ENCODE measurements at places on chromosomes 16 and 17.

DNA sequence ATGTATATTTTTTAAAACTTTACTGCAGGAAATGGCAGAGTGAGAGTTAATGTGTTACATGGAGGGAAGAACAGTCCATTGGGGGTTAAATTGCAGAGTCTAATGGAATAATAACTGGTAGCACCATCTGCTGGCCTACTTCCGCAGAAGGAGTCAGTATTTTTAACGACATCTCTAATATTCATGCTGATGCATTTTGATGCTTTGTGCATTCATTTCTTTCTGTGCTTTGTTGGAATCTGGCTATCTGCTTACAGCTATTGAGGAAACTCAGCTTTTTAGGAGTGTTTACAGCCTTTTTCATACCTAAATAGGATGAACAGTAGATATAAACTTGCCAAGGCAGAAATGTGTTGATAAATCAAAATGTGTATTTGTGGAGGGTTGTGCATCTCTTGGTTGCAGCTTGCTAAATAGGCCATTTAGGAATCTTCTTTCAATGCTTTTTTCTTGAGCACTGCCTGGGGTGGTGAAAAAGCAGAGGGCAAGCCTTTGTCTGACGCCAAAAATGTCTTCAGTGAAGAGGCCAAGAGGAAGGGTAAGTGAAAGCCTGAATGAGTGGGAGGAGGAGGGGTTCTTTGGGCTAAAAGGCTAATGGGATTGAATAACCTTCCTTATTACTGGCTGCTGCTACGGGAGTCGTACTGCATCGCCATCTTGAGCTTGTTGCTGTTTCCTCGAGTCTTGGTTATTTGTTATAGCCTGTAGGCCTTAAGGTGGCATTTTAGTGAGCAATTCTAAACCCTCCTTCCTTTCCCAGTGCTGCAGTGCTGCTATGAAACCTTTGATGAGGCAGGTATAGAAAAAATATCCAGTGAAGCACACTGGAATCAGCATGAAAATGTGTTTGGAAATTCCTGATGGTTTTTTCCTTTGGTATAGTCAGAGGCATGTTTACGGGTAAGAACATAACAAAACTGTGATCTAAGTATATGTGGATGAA is 153.3 kb downstream of the CHD9 start:
- DNase-seq: peak; percentile 88

- no peak for DNase-seq
These were observed 7.5 kb upstream of the ITGAX start for GRCh38 chr16:31347445-31347844.

- DNase-seq: no peak
These were observed 132.3 kb upstream of the RBFOX1 start for GRCh38 chr16:7200320-7200719.

- no peak for DNase-seq
These were observed 36.9 kb upstream of the KLHDC4 start for GRCh38 chr16:87802670-87803069.

- no peak for DNase-seq
These were observed 993 bp downstream of the ERN1 start for GRCh38 chr17:64128787-64129514.

- DNase-seq: no peak
These were observed 5.7 kb upstream of the TCAP start for GRCh38 chr17:39659279-39660010.

GRCh38 chr17:58421711-58422110 is 4.4 kb upstream of the RNF43 start:
- no peak for DNase-seq

DNA sequence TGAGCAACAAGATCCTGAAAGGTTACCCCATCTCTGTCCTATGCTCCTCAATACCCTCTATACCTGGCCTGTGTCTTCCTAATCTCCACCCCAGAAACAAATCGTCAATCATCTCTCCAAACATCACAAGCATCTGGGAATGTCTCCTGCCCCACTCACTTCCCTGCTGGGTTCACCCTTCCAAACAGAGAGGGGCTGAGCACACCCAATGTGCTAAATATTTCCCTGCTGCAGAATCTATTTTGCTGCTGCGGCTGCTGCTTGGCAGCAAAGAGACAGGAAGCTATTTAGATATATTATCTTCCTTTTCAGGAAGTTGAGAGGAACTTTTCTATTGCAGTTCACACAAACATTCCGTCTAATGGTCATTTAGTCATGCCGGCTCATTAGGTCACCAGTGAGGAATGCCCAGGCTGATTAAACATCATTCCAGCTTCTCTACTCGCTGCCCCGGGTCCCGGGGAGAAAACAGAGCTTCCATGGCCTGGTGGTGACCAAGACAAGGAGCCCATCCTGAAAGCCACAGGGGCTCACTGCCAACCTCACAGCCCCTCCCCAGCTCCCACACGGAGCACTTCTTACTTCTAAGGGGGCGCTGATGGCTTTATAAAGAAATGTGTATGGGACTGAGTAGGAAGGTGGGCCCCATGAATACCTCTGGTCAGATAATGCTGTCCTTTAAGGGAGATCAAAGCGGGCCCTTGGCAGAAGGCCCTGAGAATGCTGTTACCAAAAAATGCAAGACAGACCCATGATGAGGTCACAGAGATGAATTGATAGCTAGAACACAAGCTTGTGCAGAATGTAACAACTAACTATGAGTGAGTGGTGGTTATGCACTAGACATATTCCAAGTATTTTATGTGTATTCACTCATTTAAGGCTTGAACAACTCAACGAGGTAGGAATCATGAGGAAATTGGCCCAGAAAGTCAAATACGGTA is 218.3 kb downstream of the SOX9 start:
- no peak for DNase-seq

GRCh38 chr17:2708585-2709182 is 2.9 kb downstream of the CLUH start:
- peak; percentile 19 for DNase-seq
